Daoy (cell line): ENCODE measurements at places on chromosomes 4 and X.

DNA sequence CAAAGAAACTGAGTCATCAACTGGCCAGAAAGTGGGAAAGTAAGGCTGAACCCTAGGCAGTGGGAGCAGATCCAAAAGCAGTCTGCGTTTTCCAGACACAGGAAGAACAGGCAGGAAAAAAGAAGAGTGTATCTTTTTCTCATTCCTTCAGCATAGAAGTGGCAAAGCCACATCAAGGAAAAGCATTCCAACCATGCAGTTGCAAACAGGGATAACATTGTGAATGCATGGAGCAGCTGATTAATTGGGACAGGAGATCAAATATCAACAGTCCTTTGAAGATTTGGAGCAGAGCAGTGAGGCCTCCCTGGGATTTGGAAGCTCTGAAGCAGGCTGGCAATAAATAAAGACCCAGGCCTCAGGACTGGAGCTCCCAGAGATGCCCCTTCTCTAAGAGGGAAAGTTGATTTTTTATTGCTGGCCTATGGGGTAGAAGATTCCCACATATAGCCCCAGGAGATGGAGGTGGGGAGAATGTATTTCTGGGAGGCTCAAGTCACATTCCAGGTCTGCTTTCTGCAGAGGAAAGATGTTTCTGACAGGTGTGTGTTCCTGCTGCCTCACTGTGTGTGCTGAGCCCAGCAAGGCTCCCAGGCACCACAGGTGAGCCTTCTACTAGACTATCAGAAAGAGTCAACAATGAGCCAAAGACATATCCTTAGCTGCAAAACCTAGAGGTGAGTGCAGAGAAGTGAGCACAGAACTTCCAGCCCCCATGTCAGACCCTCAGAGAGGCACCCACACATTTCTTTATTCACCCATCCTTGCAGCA lies 222.5 kb downstream of the RAB28 start:
- no peak for DNase-seq

GRCh38 chr4:156956826-156957368 lies 14.7 kb downstream of the PDGFC start:
- no peak for DNase-seq

DNA sequence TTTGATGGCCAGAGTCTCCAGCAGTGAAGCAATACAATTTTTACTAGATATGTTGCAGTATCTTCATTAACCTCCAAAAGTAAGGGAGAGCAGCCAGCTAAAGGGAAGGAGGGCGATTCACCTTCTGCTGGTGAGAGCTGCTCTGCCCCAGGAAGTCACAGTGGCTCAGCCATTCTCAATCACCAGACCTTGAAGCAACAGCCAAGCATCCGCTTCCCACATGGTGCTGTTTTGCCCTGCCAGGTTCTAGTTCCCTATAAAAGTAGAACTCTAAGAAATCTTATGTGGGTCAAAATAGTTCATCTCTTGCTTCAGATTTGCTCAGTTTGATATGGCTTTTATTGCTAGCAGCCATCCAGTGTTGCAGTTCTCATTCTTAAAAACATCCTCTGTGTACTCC lies 166.8 kb downstream of the STIM2 start:
- DNase-seq = no peak

GRCh38 chrX:101303790-101304189 lies 12.7 kb upstream of the TAF7L start:
- DNase-seq = no peak

DNA sequence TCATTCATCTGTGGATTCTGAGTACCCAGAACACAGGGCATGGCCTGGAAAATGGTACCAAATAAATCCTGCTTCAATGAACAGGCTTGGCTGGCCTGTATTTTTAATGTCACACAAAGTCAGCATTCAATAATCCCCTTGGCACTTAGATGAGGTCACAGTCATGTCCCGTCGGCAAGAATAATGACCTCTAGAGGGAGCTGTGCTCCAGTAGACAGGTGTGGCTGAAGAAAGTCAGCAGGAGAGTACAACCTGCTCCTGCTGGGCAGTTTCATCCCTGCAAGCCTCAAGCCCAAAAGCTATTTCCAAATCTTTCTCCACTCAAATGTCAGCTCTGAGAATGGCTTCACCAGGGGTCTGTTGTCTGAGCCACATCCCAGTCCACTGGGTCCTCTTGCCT lies 404.0 kb upstream of the F9 start:
- DNase-seq = peak; percentile 39
